ENCODE measurements at places on chromosomes 11 and 22.

DNA sequence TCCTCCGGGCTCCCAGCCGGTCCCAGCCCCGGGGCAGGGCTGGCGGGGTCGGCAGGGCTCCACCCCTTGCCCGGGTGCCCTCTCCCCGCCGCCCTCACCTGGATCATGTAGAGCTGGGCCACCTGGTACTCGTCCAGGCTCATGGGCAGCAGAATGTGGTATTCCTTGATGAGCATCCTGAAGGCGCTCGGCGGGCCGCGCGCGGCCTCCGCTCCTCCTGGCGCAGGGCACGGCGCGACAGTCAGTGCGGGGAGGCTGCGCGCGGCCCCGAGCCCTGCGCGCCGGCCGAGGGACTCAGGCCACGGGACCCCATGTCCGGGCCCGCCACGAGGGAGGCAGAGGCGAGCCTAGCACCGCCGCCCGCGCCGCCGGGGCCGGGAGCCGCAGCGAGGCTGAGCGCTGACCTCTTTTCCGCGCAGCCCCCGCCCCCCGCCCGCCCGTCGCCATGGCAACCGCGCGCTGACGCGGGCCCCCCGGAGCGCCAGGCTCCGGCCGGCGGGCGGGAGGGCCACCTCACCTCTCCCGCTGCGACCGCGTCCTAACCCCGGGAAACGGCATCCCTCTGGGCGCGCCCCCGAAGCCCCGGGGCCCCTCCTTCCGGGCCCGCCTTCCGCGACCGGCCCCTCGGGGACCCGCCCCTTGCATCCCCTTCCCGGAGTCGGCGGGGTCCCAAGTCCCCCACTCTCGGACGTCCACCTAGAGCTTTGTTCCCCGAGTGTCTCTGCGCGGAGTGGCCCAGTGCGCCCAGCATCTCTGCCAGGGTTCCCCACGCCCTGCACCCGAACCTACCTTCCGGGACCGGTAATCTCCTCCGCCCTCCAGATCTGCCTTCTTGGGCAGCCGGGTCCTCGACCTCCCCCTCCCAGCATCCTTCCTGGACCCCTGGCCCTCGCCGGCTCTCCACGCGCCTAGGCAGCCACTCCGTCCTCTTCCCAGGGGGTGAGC lies 886 bp downstream of the PITPNM1 start:
- peak; percentile 39 for DNase-seq

DNA sequence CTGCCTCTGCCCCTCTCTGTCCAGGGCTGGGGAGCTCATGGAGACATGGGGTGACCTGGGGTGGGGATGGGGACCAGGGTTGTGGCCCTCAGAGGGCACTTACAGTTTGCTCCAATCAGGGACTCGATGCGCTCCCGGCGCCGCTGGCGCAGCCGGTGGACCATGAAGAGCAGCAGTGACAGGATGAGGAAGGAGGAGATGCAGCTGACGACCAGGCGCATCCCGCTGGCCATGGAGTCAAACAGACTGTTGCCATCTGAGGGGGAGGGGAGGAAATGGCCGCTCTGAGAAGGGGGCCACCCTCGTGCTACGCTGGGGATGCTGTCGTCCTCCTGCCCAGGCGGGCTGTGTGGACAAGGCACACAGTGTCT lies 80.5 kb downstream of the DGCR2 start:
- no peak for DNase-seq

DNA sequence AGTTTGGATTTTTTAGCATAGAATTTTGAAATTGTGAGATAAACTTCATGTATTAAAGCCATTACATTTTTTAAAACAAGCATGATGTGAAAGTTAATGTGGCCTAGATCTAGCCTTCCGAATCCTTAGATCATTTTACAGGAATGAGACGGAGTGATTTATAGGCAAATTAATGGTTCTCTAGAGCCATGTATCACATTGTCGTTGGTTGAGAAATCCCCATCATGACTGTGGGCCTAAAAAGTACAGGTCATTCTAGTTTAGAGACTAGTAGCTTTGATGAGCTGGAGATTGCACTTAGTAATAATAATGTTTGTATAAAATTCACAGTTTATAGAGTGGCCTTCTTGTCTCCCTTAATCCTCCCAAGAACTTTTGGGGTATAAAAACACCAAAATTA lies 7.1 kb downstream of the EWSR1 start:
- no peak for DNase-seq

- peak; percentile 52 for DNase-seq
These were observed 38.2 kb downstream of the TRIOBP start for GRCh38 chr22:37734964-37735451.

DNA sequence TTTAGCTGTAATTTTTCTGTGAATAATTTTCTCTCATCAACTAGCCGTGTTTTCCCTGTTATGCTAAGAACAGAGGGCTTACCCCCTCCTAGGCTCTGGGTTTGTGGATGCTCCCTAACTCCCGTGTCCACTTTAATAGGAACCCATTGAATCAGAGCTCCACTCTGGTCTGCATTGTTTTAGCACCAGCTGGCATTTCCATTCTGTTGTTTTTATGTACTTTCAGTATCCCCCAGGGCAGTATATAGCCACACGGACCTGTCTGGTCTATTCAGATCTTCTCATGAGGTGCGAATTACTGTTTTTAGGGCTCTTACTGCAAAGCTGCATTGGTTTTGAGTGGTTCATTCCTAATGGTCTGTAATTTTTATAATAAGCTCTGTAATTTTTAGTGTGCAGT lies 16.0 kb downstream of the POLD3 start:
- DNase-seq, result no peak

DNA sequence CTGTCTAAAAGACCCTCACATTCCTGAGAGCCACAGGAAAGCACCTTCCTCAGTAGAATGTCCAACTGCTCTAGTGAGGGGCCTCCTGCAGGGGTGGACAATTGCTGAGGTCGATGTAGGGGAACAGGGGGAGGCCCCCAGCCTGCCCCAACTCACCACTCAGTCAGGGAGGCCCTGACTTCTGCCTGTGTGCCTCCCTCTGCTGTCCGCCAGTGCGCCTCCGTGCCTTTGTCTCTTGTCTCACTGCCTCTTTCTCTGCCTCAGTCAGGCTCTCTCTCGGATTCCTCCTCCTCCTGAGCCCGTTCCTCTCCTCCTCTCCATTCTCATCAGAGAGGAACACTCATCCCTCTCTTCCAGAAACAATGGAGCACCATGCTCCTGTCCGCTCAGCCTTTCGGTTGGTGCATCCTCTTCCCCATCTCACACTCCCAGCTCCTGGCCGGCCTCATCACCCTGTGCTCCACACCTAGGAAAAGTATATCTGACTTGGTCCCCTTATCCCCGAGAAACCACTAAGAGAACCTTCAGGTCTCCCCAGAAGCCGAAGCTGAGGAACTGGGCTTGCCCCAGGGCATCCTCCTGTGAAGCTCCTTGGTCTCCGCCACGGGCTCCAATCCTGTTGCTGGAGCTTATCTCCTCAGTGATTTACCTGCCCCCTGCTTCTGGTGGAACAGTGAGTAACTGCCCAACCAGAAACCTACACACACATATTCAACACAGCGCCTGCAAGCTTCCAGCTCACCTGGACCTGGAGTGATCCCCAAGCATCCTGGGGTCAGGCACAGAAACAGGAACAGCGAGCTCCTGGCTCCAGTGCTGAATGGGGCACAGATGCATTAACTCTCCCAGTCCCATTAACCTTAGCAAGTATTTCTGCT lies 2.3 kb downstream of the B3GAT1 start:
- no peak for DNase-seq

- DNase-seq, result no peak
These were observed 346.6 kb upstream of the CCDC179 start for GRCh38 chr11:23206741-23207336.

All from SHP77 (cell line).